Fibroblast of skin of left quadriceps (primary cell): ENCODE measurements at places on chromosomes 1 and 21.

- DNase-seq = no peak
These were observed 21.4 kb downstream of the UTS2 start for GRCh38 chr1:7831458-7831857.

- DNase-seq = no peak
These were observed 9.8 kb downstream of the PDZK1IP1 start for GRCh38 chr1:47179988-47180563.

GRCh38 chr1:204873714-204874113 lies 3.1 kb downstream of the NFASC start:
- no peak for DNase-seq

GRCh38 chr21:39663742-39664492 lies 51.2 kb downstream of the B3GALT5 start:
- DNase-seq = no peak

GRCh38 chr1:82823876-82824275 lies 1023.1 kb downstream of the ADGRL2 start:
- no peak for DNase-seq
